ENCODE measurements at places on chromosomes 1 and 21. TPM values are rescaled to one million over a fixed set of nuclear protein-coding genes. Genes with fewer than 3 reads are reported as not detected.

PTGER3 gene
- 0.71 TPM for polyA plus RNA-seq

GRCh38 chr1:109201123-109201703 lies 12.5 kb upstream of the SARS1 start:
- DNase-seq, result peak; percentile 86

DNA sequence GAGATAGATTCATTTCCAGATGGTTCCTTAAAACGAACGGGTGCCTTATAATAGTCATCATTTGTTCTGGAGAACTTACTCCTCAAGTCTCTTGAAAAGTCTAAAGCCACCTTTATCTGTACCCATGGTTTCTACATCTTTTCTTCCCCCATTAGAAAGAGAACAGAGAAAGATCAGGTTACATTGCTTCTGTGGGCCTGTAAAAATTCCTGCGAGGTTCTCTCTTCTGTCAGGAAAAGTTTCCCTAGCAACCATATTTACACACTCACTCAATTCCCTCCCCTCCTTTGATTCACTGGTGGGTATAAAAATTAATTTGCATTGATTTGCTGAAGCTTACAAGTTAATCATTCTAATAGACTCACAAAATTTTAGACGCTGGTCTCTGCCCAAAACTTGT lies 6.7 kb downstream of the PHC2 start:
- no peak for DNase-seq

DNA sequence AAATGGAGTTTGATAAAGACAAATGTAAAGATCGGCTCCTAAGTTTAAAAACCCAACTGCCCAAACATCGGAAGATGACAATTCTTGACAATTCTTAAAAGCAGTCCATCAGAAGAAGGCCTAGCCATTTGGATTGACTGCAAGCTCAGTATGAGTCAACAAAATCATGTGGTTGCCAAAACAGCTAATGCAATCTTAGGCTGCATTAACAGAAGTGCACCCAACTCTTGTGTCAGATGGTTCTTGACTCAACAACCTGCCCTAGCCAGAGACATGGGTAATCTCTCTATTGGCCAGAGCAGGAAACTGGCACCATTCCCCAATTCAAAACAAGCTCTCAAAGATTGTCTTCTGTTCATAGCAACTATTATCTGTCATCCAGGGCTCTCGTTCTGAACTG lies 9.9 kb upstream of the NCF2 start:
- DNase-seq, result no peak
